ENCODE measurements at places on chromosomes 6 and 20. TPM values are rescaled to one million over a fixed set of nuclear protein-coding genes. Genes with fewer than 3 reads are reported as not detected.

PIM1 gene
- polyA plus RNA-seq = 19.1 TPM

DNA sequence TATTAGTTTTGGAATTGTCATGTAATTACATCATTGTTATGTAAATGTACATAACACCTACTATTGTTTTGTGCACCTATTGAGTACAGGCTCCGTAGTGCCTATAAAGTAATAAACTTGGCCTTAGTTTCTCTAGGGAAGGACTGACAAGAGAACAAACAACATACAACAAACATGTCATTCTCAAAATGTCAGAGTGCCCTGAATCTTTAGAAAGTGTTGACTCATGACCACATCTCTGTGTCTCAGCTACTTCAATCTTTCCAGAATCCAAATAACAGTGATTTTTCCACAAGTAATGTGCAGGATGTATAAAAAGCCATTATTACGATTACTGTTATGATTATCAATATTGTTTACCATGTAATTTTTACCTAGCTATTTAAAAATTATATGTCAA is 17.2 kb downstream of the LAMP5 start:
- DNase-seq = no peak

DNA sequence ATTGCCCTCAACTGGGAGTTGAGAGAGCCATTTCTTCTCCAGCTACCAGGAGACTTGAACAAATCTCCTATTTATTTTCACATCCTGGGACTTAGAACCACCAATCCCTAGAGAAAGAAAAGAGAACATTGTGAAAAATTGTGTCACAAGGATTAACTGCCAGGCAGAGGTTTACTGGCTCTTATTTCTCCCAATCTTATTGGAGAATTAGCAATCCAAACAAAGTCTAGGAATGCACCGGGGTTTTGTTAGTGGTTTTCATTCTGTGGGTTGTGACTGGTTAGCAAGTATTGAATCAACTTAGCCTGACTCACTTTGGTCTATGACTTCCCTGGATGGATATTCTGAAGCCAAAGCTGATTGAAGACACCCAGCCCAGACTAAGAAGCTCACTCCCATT is 21.2 kb upstream of the ENPP5 start:
- DNase-seq = no peak

- DNase-seq = no peak
Measured at GRCh38 chr6:1597924-1598323, 11.8 kb upstream of the FOXC1 start.

DNA sequence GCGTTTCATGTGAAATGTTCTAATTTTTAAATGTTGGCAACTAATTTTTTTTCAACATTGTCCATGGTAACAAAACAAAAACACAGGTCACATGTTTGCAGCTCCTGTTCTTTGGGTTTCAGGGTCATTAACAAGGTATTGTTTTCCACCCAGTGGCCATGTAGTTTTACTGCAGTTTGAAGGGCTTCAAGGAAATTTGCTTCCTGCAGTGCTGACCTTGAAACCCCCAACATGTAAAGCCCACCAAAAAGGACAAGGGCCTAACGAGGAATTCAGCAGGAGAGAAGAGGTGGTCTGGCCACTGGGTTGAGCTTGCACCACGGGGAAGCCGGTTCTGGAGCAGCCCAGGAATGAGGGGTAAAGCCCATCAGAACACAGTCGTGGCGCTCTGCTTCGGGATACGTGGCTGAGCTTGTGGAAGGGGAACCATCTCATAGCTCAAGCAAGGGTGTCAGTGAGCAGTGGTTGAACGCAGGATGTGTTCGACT is 13.9 kb upstream of the KLHL31 start:
- peak; percentile 26 for DNase-seq

- DNase-seq = no peak
Measured at GRCh38 chr6:131642987-131643611, 6.0 kb downstream of the ENPP3 start.

DNA sequence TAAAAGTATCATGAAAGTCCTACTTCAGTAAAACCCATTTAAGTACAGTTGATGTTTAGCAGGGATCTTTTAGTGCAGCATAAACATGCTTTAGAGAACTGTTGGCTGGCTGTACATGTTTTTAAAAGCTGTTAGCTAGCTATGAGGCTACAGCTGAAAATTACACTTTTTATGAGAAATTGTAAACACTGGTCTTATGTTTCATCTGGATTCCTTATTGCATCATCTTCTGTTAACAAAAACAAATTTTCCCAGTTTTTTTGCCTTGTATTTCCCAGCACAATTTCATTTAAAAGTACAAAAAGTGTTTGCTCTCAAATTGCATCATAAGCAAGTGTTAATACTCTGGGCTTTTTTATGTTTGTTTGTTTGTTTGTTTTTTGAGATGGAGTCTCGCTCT is 18.3 kb upstream of the HLA-E start:
- no peak for DNase-seq

GRCh38 chr20:34473262-34473883 is 42.8 kb upstream of the DYNLRB1 start:
- DNase-seq = peak; percentile 51

Measured in kidney (tissue), 22 donors.